ENCODE measurements at places on chromosomes 2 and 18.

- DNase-seq: no peak
Measured at GRCh38 chr2:9815076-9815475, 28.2 kb upstream of the TAF1B start.

GRCh38 chr2:50769406-50770181 is 262.3 kb downstream of the NRXN1 start:
- DNase-seq: no peak

- peak; percentile 45 for DNase-seq
Measured at GRCh38 chr18:48543228-48543627, 4.4 kb downstream of the CTIF start.

- no peak for DNase-seq
Measured at GRCh38 chr2:150174971-150175421, 312.5 kb downstream of the RND3 start.

GRCh38 chr18:9689253-9689652 is 18.8 kb upstream of the RAB31 start:
- DNase-seq: no peak

DNA sequence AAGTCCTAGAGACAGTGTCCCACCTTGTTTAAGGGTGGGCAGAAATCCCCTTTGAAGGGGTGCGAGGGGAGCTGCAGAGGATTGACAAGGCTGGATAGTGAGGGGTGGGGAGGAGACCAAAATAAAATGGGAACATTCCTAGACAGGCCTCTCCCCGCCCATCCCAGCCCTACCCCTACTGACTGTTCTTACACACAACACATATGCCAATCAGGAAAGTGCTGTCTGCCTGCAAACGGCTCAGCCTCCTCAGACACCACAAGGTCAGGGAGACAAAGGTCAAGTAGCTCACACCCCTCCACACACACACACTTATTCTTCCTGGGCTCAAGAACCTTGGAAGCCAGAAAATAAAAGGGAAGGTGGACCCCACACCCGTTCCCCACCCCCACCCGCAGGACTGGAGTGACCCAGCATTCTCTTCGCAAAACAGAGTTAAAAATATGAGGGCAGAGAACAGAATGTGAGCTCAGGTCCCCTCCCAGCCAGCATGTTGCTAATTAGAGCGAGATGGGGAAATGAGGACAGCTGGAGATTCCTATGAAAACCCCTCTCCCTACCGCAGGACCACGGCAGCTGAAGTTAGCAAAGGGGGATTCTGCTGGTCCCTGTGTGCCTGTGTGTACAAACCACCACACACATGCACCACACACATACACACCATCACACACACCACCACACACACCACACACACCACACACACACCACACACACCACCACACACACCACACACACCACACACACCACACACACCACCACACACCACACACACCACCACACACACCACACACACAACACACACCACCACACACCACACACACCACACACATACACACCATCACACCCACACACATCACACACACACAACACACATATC is 197.8 kb downstream of the TNS1 start:
- DNase-seq: no peak

- DNase-seq: peak; percentile 57
Measured at GRCh38 chr2:45778720-45779171, 127.3 kb downstream of the PRKCE start.

- no peak for DNase-seq
Measured at GRCh38 chr2:219511547-219512325, 2.5 kb upstream of the ASIC4 start.

DNA sequence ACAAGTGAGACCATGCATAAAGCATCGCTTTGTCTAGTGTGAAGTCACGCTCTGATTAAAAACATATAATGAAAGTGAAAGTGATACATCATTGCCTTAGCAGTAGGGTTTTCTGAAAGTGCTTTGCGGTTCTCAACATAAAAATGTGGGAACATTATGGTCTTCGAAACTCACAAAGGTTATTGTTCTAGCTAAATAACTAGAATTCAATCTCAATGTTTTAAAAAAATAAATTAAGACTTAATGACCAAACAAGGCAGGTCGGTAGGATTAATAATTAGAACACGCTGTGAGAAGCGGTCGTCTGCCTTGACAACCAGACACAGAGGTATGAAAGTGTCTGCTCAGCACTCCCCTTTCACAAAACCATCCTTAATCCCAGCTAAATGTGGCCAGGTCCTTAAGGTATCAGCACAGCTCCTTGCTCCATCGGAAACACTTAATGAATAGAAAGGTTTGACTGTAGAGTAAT is 42.2 kb downstream of the KLHL14 start:
- DNase-seq: no peak

DNA sequence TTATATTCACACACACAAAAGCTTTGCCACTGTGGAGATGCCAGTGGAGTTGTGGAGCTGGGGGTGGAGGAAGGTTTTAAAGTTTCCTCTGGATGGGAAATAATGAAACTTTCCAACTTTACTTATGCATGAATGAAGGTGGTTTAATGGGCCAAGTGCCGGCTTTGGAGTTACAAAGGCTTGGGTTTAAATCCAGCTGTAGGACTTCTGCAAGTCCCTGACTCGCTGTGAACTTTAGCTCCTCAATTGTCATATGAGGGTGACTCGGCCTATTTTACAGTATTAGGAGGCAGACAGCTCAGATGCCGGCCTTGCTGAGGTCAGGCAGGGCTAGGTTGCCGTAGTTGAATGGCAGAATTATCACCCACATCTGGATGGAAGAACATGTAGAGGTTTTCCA is 415.8 kb upstream of the TRIB2 start:
- DNase-seq: no peak

GRCh38 chr2:175282300-175282699 is 100.8 kb upstream of the ATP5MC3 start:
- peak; percentile 22 for DNase-seq

DNA sequence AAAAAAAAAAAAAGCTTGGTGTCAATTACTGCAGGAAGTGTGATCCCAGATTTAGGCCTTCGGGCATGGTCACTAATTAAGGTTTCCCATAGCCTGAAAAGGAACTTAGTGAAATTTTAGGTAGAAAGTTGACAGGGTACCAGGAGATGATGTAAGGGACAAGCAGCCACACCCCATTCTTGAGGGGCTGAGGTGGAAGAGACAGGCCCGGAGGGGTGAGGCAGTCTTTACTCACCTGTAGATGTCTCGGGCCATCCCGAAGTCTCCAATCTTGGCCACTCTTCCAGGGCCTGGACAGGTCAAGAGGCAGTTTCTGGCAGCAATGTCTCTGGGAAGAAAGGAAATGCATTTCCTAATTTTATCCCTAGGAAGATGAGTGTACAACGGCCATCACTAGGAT is 94.3 kb downstream of the CLIP4 start:
- DNase-seq: no peak

- no peak for DNase-seq
Measured at GRCh38 chr2:157192445-157193423, 64.8 kb upstream of the GALNT5 start.

DNA sequence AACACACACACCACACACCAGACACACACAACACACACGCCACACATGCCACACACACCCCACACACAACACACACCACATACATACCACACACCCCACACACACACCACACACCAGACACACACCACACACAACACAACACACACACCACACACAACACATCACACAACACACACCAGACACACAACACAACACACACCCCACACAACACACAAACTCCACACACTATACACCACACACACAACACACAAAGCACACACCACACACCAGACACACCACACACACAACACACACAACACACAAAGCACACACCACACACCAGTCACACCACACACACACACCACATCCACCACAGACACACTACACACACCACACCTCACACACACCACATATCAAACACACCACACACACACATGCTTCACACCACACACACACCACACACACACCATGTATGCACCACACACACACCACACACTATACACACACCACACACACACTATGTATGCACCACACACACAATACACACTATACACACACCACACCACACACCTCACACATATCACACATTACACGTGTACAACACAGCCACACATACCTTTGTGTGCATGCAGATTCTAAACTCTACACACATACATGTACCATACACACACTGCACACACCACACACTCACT is 72.2 kb downstream of the TMEM18 start:
- no peak for DNase-seq

DNA sequence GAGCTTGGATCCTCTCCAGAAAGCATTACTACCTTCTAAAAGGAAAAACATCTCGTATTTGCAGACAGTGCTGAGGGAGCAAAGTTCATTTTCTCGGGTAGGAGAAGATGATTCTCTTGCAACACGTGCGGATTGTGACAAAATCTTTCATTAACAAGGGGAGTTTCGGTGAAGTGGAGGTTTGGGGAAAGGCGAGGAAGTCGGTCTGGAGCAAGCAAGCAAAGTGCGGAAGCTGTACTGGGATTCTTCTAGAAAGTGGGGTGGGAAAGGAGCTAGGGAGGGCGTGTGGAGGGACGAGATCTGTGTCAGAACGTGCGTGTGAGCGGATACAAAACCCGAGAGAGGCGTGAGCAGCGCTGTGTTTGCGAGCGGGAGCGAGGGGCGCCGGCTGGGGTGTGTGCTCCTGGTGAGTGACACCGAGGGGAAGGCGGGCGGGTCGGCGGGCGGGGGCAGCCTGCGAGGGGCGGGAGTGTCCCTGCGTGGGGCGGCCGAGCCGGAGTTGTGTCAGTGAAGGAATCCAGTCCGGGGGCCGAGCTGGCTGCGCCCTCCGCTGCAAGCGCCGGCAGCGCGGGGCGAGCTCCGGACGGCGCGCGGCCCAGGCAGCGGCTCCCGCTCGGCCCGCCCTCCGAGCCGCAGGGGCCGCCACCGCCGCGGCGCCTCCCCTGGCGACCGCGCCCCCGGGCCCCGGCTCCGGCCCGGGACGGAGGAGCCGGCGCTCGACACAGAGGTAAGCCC is at the start of gene SPATS2L:
Gene SPATS2L, plus strand, starts transcription at position 498 of the 735 bp plus-strand sequence. CDS start 82,552 bp downstream, outside the sequence.
- peak; percentile 10 for DNase-seq

- DNase-seq: no peak
Measured at GRCh38 chr2:11984316-11985158, 238.1 kb downstream of the LPIN1 start.

DNA sequence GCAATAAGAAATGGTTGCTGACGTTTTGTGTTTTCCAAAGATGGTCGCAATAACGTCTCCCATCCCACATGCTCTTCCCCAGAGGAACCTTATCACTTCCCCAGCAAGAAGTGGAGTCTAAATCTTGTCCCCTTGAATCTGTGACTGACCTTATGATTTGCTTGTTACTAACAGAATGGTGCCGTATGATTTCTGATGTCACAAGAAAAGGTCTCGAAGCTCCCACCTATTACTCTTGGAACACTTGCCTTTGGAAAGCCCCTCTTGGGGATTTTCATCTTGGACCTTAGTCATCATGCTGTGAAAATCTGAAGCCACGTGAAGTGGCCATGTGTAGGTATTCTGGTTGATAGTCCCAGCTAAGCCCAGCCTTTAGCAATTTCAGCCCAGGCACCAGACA is 86.2 kb upstream of the GLS start:
- no peak for DNase-seq

- DNase-seq: no peak
Measured at GRCh38 chr2:172829229-172829628, 93.6 kb downstream of the RAPGEF4 start.

DNA sequence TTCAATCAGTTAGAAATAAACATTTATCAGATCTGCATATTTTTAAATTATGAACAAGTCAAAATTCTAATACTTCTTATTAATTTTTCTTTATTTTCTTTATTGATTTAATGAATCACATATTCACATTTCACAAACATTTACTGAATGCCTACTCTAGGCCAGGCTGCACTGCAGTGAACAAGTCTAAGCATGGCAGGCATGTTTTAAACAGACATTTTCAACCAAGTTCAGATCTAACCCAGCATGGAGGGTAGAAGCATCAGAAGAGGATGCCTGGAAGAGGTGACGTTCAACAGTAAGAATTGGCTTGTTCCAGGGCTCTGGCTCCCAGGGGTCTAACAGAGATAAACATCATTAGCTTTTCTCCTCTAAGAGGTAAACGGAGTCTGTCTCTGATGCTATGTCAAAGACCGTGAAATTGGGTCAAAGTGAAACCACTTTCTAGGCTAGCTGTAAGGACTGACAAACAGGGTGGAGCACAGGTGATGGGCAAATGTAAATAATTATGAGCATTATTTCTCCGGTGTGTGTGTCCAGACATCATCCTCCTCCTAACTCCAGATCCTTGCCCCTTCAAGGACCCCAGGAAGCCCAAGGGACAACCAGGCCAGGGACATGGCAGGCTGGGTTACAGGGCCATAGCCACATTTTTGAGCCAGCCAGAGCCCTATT is 50.6 kb downstream of the UNC50 start:
- DNase-seq: no peak

DNA sequence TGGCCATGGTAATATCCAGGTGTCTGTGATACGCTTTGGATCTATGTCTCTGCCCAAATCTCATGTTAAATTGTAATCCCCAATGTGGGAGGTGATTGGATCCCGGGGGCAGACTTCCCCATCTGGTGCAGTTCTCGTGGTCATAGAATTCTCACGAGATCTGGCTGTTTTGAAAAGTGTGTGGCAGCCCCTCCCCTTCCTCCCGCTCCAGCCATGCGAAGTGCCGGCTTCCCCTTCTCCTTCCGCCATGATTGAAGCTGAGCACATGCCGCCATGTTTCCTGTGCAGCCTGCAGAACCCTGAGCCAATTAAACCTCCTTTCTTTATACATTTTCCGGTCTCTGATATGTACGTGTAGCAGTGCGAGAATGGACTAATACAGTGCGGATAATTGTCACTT is 42.5 kb downstream of the GPC1 start:
- DNase-seq: no peak

DNA sequence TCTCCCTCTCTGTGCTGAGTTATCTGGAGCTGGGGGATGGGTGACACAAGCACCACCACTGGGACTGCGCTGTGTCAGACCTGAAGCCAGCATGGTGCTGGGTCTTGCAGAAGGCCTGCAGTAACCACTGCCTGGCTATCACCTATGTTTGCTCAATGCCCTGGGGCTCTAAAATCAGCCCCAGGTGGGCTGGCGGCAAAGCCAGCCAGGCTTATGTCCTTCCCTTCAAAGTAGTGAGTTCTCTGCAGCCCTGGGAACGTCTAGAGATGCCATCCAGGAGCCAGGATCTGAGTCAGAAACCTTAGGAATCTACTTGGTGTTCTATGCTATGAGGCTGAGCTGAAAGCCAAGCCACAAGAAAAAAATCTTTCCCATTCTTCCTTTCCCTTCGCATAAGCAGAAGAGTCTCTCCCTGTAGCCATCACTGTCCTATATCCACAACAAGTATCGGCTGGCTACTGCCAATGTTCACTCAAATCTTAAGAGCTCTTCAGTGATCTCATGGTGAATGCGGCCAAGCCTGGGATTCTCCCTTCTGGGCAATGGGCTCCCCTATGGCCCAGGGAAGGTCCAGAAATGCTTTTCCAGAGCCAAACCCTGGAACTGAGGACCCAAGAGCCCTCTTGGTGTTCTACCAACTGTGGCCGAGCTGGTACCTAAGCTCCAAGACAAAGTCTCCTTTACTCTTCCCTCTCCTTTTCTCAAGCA is 248.7 kb downstream of the ZNF385B start:
- DNase-seq: no peak

GRCh38 chr2:175844169-175844568 is 157.9 kb downstream of the LNPK start:
- DNase-seq: no peak

GRCh38 chr2:133412694-133413093 is 155.6 kb downstream of the NCKAP5 start:
- DNase-seq: no peak

GRCh38 chr2:18500333-18500732 is 60.1 kb downstream of the RDH14 start:
- DNase-seq: no peak

Measured in thymus (tissue), 14 donors.